Stimulated activated CD8-positive, alpha-beta memory T cell treated with anti-CD3 and anti-CD28 coated beads, Interleukin-4, amount 100 ng/mL, for 1 hour (primary cell): ENCODE measurements at places on chromosomes 1 and 21.

DNA sequence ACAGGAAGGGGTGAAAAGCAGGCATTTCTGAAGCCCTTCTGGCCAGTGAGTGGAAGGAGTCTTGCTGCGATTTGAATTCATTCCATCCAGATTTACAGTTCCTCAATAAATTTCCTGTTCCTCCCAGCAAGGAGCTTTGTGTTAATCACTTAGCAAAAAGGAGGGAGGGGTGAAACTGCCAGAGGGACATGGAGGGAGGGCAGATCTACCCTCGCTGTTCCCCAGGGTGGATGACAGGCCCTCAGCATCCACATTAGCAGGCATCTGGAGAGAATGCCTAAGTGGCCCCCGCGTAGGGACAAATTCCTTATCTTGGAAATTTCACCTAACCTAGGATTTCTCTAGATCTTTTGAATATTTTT lies 1.2 kb downstream of the ETV3 start:
- no peak for DNase-seq

DNA sequence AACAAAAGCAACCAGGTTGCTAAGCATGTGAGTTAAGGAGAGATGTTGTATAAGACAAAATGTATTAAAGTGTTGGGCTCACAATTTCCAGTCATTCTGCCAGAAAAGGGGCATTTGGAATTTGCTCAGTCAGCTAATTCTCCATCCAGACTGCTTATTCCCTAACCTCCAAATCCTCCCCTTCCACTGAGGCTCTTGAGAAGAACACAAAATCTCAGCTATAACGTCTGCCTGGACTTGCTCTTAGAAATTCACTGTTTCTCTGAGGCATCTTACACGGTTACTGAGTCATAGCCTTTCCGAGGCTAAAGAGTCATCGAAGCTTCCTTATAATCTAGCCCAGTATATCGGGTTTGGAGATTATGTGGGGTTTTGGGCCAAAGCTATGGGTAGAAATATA lies 548.2 kb upstream of the ADGRL4 start:
- no peak for DNase-seq

DNA sequence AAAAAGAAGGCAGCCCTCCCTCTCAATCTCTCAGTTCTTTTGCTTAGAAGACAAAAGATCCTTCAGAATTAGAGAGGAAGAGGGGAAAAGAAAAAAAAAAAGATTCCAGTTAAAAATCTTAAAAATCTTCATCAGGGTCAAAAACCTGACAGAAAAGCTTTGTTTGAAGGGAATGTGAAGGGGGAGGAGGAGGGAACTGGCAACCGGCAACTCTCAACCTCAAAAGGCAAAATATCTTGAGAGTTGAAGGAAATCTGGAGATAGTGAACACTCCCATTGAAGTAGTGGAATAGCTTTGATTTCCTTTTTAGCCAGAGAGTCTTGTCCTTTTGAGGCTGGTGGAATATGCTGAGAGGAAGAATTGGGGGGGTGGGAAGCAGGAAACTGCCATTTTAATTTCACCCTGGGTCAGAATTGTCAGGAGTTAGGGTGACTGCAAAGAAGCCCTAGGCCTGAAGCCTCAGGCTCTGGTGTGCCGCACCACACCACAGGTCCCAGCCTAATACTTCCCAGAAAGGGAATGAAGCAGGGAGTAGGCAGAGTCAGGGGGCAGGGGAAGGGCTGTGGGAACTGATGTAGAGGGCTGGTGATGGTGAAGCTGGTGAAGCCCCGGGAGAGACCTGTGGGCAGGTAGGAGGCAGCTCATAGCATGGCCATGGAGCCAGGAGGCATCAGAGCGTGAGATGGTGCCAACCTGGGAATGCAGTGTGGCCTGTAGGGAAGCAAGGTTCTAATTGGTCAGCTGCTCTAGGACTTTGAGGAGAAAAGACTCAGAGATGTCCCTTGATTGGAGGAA lies 24.6 kb downstream of the KIRREL1 start:
- no peak for DNase-seq

GRCh38 chr1:150309758-150310508 lies 11.4 kb upstream of the PRPF3 start:
- no peak for DNase-seq

DNA sequence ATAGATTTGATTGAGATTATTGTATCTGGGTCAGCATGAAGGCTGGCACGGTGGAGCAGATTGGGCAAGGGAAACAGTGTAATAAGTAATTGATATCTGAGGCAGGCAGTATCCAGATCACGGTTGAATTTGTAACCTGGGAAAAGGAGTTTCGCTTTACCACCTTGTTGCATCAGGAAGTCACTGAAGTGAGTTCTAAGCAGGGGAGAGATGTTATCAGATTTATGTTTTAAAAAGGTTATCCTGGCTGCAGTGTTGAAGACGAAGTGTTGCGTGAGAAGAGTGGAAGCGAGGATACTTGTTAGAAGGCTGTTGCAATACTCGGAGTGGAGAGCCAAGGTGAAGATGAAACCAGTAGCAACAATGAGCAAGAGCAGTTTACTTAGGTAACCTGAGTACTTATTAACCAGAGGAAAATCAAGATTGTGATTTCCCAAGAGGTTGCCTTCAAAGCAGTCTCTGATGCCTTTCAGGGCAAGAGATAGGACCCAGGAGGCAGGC lies 77.8 kb downstream of the LHX9 start:
- DNase-seq, result no peak

DNA sequence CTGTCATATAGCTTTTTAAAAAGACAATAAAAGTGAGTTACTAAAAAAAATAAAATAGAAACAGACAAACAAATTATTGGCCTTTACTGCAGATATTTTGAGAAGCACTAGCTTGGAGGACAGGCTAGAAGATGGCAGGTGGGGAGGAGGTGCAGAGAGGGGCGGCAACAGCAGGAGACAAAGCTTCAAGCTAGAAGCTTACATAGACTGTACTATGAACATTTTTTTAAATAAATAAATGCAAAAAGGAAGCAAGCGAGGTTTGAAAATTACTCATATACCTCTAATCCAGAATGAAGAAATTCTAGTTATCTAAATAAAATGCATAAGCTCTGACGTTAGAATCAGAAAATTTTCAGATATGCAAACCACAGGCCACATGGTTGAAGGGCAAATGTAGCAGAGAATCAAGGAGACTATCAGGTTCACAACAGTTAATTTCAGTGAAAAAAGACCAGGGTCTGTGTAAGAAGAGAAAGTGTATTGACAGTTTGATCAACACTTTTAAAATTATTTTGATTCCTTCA lies 54.9 kb downstream of the NRIP1 start:
- DNase-seq, result no peak

DNA sequence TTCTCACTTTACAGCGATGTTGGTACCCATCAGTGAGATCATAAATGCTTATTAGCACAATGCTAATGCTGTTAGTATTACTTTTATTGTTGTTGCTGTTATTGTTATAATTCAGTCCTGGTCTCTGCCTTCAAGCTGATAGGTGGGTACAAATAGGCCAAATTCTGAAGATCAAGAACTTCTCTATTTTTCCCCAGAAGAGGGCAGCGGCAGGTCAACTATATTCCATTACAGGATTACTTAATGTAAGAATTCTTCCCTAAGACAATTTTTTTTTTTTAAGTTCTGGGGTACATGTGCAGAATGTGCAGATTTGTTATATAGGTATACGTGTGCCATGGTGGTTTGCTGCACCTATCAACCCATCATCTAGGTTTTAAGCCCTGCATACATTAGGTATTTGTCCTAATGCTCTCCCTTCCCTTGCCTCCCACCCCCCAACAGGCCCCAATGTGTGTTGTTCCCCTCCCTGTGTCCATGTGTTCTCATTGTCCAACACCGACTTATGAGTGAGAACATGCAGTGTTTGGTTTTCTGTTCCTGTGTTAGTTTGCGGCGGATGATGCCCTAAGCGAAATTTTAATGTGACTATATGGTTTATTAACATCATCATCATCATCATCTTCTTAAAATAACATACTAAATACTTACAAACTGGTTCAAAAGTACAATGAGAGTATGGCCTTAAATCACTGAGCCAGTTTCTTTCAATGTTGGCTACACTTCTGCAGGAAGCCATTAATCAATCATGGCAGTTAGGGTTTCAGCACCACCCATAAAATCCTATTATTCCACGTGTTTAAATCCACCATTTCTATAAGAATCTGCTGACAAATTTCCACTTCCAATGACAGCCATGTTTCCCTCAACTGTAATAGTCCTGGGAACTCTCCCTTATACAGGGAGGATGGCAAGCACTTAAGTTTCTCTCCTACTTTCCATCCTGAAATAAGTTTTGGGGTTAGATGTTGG lies 19.2 kb downstream of the SLC19A2 start:
- DNase-seq, result no peak

- no peak for DNase-seq
These were observed 1.2 kb downstream of the ITPKB start for GRCh38 chr1:226737819-226738420.

- no peak for DNase-seq
These were observed 144.2 kb downstream of the LYPLAL1 start for GRCh38 chr1:219317762-219318353.

DNA sequence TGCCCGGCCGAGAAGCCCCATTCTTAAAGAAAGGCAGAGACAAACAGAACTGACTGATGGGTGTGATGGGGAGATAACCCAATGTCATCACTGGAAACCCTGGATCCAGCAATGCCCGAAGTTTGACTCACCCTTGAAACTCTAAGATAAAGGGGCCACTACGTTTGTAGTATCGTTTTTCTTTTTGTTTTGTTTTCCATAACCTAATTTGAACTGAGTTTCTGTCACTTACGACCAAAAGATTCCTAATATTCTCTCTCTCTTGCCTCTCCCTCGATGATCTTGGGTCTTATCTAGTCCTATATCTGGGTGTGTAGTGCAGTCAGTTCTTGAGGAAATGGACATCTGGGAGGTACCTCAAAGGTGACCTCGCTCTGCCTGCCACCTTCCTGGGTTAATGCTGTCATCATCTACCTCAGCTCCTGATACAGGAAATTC lies 57.8 kb upstream of the ID3 start:
- no peak for DNase-seq

GRCh38 chr1:102181341-102181740 lies 184.6 kb upstream of the OLFM3 start:
- DNase-seq, result no peak

GRCh38 chr1:50424884-50425375 lies 1.7 kb upstream of the DMRTA2 start:
- DNase-seq, result no peak

- DNase-seq, result no peak
These were observed 11.4 kb upstream of the TBX15 start for GRCh38 chr1:118999348-119000071.

- no peak for DNase-seq
These were observed 9.5 kb downstream of the GPR137B start for GRCh38 chr1:236151739-236152424.

- DNase-seq, result no peak
These were observed 31.1 kb upstream of the POFUT2 start for GRCh38 chr21:45318556-45319404.

DNA sequence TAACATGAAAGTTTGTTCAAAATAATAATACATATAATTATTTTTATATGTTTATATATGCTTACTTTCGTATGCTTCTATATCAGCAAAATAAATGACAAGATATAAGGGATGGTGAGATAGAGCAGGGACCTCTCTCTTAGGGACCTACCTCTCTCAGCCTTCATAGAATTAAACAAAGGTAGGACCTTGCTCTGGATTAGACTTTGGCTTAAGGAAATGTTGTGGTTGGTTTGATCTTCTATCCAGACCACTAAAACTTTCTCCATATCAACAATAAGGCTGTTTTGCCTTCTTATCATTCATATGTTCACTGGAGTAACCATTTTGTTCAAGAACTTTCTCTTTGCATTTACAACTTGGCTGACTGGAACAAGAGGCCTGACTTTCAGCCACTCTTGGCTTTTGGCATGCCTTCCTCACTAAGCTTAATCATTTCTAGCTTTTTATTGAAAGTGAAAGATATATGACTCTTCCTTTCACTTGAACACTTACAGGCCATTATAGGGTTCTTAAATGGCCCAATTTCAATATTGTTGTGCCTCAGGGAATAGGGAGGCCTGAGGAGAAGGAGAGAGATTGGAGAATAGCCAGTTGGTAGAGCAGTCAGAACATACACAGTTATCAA lies 14.4 kb downstream of the FRRS1 start:
- no peak for DNase-seq

GRCh38 chr1:161501234-161501633 lies 4.0 kb upstream of the FCGR2A start:
- DNase-seq, result no peak

DNA sequence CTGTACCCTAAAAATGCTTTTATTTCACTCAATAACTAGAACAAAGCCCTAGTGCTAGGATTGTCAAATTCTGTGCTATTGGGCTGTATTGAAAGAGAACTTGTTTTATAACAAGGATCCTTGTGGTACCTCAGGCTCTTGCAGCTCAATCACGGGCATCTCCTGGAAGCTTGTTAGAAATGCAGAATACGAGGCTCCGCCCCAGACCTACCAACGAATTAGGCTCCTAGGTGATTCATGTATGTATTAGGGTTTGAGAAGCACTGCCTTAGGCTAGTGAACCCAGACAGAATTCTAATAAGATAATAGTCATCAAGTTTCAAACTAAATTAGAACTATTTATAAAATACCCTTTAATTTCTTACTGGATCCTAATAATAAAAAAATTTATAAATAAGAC lies 45.6 kb downstream of the ZZZ3 start:
- DNase-seq, result no peak

DNA sequence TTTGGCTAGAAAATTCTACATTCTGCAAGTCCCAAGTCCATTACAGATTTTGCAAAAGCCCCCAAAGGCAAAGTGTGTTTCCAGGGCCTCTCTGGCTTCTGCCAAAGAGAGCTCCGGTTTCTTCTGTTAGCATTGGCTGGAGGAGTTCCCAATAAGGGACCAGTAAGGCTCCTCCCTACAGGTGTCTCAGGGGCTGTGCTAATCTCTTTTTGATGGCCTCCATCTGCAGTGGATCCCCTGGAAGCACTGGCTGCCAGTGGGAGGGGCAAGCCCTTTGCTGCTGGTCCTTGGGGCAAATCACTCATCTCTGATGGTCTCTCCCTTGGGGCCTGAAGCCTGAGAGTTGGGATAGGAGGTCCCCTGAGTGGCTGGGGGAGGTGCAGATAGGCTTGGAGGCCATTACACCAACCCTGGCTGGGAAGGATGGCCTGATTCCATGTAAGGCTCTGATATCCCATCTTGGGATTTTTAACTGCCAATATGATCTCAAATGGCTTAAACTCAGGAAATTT lies 89.1 kb upstream of the USP24 start:
- DNase-seq, result no peak

GRCh38 chr1:31596737-31597097 lies 20.4 kb downstream of the TINAGL1 start:
- DNase-seq, result no peak

DNA sequence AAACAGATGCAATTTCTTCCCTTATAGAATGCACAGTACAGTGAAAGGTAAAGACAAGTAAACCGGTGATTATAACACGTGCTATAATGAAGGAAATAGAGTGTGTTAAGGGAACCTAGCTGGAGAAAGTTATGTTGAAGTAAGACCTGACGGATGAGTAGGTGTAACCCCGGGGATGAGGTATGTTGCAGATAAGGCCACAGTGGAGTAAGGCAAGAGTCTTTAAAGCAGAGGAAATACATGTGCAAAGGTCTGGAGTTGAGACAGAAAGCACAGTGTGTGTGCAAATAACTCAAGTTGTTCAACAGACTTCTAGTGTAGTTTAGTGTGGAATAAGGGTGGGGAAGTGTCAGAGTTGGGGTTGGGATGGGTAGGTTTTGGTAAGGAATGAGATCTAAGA lies 2.9 kb downstream of the DBT start:
- DNase-seq, result no peak
